Skin of body (tissue), 3 donors: ENCODE measurements at places on chromosomes 5 and 9.
A peak's percentile ranks its signal among the peaks of the same experiment; 100 is the strongest.

DNA sequence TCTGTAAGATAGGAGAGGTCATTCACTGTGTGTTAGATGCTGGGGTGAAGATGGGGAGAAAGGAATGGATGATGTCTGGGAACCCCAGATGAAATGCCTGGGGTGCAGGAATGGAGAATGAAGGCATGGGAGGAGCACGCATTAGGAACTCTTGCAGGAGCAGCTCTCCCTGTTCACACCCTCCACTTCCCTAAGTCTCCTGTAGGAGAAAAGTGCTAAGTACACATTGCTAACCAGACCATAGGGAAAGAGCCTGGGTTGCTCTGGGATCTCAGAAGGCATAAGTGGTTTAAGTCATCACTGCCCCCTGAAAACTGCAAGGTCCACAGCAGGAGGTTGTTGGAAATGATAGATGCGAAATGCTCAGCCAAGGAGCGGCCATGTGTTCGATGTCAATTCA lies 163.1 kb downstream of the SEC61B start:
- no peak for DNase-seq

DNA sequence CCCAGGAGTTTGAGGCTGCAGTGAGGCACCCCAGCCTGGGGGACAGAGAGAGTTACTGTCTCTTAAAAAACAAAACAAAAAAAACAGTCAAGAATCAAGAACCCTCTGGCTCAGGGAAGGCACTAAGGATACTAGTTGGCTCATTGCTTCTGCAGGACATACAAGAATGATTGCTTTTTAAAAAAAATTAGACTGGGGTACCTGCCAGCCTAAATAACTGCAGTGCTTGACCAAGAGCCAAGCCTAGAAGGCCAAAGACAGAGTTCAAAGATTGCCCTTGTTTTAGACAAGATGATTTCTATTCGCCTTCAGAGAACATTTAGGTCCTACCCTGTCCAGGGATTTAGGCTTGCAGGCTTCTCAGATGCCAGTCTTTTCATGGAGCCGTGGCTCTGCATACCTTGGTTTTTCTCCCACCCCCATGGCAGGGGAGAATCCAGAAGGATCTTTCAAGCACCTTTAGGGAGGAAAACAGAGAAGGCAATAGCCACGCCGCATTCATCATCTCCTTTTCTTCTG lies 93.7 kb upstream of the IL6ST start:
- DNase-seq: no peak

DNA sequence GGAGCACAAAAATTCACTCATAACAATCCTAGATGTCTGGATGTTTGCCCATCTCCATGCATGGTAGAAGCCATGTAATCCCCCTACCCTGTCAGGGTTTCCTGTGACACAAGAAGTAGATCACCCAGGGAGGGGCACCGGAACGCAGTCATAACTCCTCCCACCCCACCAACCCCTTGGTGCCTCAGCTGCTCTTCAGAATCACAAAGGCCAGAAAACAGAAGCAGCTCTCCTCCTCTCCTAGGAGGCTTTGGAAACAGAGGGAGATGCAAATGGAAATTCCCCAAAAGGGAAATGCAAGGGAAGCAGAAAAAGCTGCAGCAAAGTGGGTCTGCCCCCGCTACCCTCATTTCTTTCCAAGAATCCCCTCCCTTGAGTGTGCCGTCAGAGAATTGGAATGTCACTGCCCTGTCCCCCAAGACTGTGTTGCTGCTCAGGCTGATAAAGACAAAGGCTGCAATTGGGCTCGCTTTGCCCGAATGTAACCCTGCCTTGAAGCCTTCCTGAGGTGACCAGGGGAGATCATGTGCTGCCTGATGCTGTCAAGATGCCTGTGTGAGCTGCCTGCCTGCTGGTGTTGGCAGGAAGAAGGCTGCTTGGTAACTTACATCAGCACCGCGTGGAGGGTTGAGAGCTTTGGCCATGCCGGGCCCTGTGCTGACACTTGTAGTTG lies 65.5 kb upstream of the ABCA1 start:
- DNase-seq: peak; percentile 73

- no peak for DNase-seq
These were observed 326.6 kb upstream of the NREP start for GRCh38 chr5:112083623-112084022.

GRCh38 chr5:82595113-82595512 lies 317.0 kb upstream of the RPS23 start:
- DNase-seq: no peak

- no peak for DNase-seq
These were observed 2.9 kb downstream of the CDKN2A start for GRCh38 chr9:21991072-21991959.

DNA sequence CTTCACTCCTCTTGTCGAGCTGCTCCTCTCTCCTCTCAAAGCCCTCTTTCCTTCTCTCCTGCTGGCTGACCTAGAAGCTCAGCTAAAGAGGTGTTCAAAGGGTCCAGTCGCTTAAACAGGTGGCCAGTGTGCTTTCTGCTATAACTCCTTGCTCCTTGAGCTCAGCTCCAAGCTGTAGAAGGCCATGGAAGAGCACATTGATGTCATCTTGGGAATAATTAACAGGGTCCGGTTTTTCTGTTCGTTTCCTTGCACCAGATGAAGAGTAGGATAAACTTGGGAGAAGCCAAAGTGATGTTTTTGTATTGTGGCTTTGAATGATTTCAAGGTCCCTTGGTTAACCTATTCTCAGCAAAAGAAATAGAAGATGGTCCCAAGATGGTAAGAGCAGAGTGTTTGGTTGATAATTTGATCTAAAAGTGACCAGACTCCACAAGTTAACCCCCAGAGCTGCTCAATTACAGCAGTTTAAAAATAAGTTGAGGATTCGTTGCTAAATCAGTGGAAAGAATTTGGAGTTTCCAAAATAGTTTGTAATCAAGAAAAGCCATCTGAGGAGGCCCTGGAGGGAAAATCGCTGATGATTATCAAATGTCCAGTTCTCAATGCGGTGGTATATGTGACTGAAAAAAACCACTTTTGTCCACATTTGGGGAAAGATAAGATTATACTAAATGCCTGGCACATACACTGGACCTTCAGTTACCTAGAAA lies 148.1 kb downstream of the DOCK8 start:
- no peak for DNase-seq

GRCh38 chr5:59599729-59600128 lies 293.8 kb downstream of the PDE4D start:
- DNase-seq: no peak

GRCh38 chr5:67202828-67203227 lies 6.2 kb upstream of the CD180 start:
- DNase-seq: no peak

GRCh38 chr5:36177154-36177553 lies 25.2 kb downstream of the SKP2 start:
- DNase-seq: no peak

GRCh38 chr5:115788440-115788839 lies 28.0 kb downstream of the CDO1 start:
- no peak for DNase-seq

DNA sequence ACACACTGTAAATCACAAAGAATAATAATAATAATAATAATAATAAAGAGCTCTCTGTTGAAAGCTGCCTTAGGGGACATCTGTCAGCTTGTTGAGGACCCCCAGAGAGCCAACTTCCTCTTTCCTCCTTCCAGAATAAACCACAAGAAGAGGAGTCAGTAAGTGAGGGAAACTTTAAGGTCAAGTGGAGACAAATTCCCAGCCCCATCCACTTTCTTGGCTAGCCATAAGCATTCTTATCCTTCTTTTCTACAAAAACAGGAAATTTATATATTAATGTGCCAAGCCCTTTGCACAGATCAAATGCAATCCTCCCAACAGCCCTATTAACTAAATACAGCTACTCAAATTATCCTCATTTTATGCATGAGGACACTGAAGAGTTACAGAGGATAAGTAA lies 9.4 kb upstream of the C5orf58 start:
- peak; percentile 49 for DNase-seq

- DNase-seq: peak; percentile 36
These were observed 13.4 kb upstream of the CCDC112 start for GRCh38 chr5:115309751-115310370.

- DNase-seq: no peak
These were observed 6.7 kb downstream of the EPB41L4A start for GRCh38 chr5:112412346-112412745.

DNA sequence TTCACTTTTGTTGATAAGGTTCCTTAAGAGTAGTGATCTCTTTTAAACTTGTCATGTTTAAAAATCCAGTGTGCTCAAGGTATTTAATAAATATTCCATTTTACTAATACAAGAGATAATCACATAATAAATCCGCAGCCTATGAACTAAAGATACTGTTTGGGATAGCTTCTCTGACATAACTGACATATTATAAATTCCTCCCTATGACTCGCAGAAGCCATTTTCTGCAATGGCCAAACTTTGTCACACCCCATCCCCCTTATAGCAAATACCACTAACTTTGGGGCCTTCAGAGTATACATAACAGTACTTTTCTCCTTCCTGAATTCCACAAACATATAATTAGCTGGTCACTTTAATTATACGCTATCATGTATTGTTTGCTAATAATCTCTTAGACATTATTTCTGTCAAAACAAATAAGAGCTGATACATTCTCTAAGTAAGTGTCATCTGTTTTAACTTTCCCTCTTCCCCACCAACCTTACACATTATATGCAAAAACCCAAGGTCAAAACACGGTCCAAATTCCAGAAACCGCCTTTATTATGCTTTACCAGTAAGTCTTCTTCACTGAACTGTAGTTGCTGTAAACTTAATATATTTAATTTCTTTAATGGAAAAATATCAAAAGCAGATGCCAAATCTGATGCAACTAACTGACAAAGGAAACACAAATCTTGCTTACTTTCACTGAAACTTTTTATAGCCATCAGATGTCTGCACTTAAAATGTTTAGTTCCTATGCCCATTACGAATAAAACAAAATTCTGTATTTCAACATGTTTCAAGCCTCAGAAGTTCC lies 971 bp downstream of the TMEM267 start:
- DNase-seq: peak; percentile 34

- peak; percentile 62 for DNase-seq
These were observed 14.3 kb upstream of the ASPN start for GRCh38 chr9:92496396-92497176.

DNA sequence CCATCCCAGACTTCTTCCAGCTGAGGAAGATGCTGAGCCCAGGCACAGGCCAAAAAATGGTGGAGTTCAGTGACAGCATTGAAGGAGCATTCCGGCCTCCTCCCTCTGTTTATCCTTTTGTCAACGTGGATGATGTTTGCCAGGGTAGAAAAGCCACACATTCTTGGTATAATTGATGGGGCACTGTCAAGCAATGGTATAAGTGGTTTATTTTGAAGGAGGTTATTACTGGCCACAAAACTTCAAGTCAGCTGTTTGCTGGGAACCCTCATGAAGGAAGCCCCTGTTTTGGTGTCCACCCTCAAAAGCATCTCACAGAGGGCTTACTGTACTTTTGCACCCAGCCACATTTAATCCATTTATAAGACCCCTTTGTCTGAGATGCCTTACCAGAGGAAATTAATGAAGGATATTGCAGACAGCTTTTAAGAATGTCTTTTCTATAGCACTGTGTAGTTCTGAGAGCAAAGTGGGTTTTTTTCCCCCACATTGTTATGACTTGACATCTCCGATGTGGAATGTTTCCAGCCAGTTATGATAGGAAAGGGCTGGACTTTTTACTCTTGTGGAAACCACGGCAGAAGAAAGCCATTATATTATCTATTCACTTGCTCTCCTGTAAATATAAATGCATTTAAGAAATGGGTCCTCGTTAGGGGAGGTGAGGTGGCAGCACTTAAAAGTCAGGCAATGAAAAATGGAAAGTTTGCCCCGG lies 95.5 kb upstream of the SPATA31D4 start:
- peak; percentile 28 for DNase-seq

GRCh38 chr5:145341842-145342241 lies 493.3 kb downstream of the PRELID2 start:
- DNase-seq: no peak

DNA sequence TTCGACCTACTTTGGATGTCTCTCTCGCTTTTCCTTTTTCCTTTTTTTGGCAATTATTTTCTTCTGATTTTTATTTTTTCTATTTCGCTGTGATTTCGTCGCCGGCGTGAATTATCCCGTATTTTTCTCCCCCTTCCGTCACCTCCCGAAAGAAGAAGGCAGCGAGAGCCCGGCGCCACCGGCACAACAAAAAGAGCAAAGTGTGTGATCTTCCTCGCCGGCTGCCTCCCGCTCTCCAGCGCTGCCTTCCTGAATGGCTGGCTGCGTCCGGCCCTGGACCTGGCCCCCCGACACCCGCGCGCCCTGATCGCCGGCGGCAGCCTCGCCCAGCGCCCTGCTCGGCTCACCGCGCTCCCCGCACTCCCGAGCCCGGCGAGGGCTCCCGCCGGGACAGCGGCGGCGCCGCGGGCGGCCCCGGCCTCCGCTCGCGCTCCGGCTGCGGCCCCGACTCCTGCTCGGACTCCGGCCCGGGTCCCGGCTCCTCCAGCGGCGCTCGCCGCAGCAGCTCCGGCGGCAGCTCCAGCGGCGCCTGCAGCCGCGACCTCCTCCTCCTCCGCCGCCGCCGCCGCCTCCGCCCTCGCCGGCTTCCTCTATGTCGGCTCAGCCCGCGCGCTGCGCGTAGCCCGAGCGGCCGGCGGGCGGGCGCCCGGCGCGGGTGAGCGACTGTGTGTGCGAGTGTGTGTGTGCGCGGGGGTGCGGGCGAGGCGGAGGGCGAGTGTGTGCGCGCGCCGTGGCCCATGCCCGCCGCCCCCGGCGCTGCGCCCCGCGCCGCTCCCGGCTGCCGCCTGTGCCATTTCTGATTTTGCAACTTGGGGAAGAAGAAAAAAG lies 960 bp downstream of the NR2F1 start:
- DNase-seq: no peak

- DNase-seq: no peak
These were observed 33.5 kb downstream of the GADD45G start for GRCh38 chr9:89638359-89638758.

DNA sequence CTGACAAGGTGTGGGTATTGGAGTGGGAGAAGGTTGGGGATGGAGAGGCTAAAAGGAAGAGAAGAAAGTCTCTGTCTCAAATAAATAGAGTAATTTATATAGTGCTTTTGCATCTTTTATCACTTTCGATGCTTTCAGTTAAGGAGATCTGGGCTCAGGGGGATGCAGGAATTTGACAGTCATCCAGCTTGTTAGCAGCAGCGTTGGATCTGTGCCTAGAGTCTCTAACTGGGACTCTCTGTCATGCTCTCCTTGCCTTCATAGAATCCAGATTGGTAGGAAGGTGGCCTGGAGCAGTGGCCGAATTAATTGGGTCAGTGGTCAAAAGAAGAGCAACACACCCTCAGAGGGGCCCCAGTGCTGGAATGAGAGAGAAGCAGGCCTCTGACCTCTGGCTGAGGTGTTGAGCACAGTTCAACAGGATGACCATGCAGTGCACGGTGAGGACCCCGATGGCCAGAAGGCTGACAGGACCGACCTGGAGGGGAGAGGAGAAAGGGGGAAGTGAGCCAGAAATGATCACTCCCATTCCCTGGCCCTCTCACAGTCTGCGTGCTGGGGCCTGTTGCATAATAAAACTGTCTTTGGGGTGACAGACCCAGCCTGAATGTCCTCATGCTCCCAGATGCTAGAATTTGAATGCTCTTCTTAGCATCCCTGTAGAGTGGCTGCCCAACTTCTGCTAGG lies 7.6 kb downstream of the SLC36A3 start:
- DNase-seq: peak; percentile 16
